ENCODE measurements at places on chromosomes 11 and 22.

- DNase-seq, result no peak
Measured at GRCh38 chr11:43567396-43567975, 113.1 kb upstream of the HSD17B12 start.

DNA sequence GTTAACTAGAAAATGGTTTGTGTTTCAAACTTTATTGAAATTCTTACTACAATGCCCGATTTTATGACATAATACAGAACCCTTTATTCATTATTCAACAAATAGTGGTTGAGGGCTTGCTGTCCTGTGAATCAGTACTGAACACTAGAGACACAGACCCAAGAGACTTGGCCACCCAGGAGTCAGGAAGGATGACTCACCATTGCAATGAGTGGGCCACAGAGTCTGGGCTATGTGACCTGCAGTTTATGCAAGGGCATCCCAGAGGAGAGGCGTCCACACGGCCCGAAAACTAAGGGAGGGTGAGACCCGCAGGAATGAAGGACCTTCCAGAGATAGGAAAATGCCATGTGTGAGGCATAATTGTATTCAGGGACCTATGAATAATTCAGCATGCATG, 143.8 kb upstream of the DDI1 start:
- no peak for DNase-seq

GRCh38 chr11:46896719-46897406, 21.5 kb downstream of the LRP4 start:
- DNase-seq, result no peak

DNA sequence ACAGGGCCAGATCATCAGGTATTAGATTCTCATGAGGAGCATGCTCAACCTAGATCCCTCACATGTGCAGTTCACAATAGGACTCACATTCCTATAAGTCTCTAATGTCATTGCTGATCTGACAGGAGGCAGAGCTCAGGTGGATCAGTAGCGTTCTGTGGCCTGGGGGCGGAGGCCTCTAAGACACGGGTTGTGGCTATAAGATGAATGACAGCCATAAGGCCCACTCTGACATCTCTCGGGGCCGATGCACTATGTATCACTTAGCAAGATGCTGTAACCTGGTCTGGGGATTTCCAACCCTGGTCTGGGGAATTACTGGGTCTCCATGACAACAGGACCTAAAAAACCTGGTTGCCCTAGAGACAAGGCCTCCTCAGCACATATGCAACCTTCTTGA, 932.7 kb downstream of the TBC1D22A start:
- no peak for DNase-seq

GRCh38 chr11:95788921-95789505, 569 bp downstream of the FAM76B start:
- peak; percentile 10 for DNase-seq

DNA sequence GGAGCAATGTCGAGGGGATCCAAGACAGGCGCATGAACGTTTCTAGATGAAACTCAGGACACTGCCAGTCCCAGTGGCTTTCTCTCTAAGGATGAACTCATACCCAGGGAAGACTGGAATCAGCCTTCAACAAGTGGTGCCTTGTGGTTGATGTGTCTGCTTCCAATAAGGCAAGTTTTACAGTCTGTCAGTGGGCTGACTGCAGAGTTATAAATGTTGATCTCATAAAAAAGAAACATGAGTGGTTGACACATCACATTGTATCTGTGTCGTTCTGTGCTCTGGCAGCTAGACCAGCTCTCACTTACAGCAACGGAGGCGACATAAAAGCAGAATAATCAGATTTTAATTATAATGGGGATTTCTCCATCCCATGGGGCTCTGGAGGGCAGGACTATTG, 96.7 kb downstream of the SNX19 start:
- no peak for DNase-seq

- DNase-seq, result no peak
Measured at GRCh38 chr11:127003260-127003981, 2.9 kb upstream of the KIRREL3 start.

GRCh38 chr11:93623179-93623578, 38.3 kb upstream of the CEP295 start:
- no peak for DNase-seq

DNA sequence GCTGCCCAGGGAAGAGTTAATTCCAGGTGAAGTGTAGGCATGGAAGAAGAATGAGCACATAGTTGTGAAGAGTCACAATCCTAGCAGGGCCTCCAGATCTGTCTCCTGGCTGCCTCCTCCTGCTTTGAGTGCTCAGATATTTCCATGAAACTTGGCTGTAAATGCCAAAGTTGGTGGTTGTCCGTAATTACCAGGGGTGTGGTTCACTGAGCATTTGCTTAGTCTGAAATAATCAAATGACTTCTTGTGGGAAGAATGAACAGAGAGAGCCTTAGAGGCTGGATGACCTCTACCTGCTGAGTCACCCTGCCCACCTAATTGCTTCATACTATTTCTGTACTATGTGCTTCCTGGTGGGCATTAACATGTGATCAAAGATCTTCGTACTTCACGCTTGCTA, 50.9 kb downstream of the APIP start:
- DNase-seq, result no peak

DNA sequence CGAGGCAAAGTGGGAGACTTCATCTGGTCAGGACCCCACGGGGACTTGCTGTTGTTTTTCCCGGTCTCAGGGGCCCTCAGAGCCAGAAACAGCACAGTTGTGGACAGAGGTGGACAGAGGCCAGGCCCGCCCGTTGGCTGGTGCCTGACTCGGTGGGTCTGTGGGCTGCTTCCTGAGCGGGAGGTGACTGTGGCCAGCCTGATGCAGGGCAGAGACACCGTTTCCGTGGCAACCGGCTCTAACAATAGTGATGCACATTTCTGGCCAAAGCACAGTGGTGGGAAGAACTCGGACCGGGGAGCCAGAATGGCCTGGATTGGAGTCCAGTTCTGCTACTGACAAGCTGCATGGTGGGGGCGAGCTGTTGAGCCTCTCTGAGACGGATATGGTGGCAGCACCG, 58.7 kb upstream of the ATXN10 start:
- no peak for DNase-seq

DNA sequence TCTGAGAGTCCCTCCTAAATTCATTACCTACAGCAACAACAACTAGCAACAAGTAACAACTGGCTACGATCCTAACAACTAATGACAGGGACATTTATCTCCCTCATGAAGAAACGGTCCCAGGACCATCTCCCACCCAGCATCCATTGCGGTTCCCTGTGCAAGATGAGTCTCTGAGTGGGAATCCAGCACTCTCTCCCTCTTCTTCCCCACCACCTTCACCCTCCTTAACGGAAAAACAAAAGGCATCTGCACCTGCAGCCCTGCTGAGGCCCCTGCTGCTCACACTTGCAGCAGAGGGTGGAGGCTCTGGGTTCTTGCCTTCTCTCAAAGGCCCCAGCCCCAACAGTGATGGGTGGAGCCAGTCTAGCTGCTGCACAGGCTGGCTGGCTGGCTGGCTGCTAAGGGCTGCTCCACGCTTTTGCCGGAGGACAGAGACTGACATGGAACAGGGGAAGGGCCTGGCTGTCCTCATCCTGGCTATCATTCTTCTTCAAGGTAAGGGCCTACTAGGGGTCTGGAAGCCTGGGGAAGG, at the start of gene CD3G:
CD3G (plus strand) TSS at position 364 of the 535 bp plus-strand sequence; CDS start at position 444, 80 bp downstream.
- DNase-seq, result peak; percentile 39

DNA sequence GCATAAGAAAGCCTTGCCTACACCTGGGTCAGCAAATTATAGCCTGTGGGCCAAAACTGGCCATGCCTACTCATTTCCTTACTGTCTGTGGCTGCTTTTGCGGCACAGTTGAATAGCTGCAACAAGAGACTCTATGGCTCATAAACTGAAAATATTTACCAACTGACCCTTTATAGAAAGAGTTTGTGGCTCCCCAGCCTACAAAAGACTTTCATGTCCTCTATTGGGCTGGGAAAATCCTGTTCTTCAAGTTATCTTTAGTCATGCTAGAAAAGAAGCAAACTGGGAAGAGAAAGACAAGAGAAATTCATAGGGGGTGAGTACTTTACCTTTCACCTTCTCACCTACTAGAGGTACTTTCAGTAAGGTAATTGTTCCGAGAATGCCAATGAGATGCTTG, 175.1 kb downstream of the SWAP70 start:
- DNase-seq, result no peak

DNA sequence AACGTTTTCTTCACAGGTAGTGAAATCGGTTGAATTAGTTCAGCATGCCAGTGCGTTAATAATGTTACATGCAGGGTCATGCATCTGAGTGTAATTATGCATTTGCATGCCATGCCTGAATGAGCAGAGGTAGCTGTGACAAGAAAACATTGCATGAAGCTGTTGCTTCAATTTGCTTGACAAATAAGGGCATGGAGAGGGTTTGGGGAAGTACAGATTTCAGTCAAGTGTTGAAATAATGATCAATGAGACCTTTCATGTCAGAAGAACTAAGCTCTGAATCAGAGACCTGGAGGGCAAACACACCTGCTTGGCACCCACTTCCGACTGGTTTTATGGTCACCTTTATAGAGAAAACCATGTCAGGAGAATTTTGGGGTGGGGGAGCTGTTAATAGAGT, 221.4 kb downstream of the DBX1 start:
- no peak for DNase-seq

- peak; percentile 19 for DNase-seq
Measured at GRCh38 chr11:58575377-58576020, at the start of gene LPXN. TSS of gene LPXN (minus strand) at chr11:58575856. CDS start at chr11:58575772, 84 bp downstream.

DNA sequence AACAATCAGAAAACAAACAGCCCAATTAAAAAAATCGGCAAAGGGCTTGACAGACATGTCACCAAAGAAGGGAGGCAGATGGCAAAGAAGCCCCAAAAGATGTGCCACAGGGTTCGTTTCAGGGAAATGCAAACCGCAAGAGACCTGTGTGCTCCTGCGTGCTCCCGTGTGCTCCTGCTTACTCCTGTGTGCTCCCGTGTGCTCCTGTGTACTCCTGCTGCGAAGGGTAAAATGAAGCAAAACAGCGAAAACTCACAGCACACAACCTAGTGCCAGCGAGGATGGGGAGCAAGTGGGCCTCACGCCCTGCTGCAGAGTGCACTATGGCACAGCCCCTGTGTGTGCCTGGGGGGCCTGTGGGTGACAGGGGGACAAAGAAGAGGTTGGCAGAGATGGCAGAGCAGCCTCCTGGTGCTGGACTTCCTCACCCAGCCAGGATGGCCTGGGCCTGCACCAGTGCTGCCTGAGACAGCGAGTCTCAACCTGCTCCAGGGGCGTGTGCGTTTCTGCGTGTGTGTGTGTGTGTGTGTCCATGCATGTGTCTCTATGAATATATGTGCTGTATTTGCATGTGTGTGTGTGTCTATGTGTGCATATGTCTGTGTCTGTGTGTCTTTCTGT, 14.0 kb downstream of the ASCL2 start:
- DNase-seq, result no peak

DNA sequence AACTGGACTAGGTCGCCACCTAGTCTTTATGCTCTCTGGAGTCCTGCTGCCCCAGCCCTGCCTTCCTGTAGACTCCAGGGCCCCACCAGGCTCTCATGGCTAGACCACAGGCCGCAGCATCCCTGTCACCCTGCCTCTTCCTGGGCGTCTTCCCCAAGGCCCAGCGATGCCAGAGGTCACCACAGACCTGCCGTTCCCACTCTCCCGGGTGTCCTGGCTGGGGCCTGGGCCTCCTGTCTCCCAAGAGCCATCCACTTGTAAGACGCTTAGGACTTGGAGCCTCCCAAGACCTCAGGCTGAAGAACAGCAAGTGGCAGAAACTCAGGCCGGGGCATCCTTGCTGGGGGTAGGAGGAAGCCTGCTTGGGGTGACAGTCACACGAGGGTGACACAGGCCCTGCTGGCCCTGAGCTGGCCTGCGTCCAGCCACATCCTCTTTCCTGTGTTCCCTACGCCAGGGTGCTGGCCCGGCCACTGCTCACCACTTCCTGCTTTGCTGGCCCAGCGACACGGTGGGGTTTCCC, 2.0 kb upstream of the TCIRG1 start:
- DNase-seq, result no peak

GRCh38 chr11:10519630-10520029, 21.4 kb downstream of the RNF141 start:
- DNase-seq, result no peak

DNA sequence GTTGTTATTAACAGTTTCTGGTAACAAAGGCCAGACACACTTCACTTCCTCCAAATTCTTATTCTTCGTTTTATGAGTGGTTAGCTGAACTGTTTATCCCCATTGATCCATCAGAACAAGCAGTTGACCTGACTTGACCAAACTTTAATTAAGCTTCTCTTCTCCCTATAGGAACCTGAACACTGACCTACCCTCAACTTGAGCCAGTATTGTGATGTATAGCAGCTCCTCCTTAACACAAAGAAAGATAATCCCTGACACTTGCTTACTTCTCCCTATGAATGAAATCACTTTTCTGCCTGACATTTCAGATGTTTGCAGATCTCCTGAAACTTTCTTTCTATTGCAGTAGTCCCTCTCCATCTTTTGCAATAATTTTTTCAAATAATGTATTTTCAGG, 41.9 kb downstream of the ANO5 start:
- no peak for DNase-seq

DNA sequence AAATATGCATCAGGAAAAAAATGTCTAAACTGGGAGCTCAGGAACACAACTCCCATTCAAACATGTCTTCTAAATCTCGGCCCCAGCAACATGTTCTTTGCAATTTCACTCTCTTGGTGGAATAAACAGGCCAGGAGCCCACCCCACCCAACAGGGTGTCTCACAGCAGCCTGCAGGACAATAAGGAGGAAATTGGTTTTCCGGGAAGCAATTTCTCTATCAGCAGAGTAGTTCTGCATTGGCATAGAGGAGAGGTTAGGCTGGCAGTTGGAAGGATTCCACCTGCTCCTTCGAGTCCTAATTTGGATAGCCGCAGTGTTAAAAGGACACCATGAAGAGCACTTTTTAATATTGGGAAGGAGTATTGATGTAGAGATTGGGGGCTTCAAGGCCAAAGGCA, 55.9 kb upstream of the BARX2 start:
- DNase-seq, result no peak

DNA sequence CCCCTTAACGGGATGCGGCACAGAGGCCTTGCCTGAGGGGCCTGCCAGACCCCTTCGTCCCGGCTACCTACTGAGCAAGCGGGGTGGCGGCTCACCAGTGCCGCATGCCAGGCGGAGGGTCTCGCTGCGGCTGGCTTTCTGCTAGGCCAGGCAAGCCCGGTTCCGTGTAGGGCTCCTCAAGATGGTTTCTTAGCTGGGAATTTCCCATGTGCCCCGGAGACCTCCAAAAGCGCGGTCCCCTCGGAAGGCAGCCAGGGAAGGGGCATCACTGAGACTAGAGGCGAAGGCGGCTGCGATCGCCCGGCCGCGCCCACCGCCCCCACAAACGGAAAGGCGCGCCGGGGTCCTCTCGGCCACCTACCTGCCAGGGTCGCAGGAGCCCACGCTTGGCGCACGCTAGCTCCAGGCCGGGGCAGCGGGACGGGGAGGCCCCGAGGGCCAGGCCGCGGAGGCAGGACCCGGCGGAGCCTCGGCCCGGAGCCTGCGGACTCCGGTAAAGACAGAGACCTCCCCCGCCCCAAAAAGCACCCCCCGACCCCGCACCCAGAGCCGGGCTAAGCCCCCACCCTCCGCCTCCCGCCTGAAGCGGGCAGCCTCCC, 23.8 kb downstream of the MICAL3 start:
- DNase-seq, result peak; percentile 10

DNA sequence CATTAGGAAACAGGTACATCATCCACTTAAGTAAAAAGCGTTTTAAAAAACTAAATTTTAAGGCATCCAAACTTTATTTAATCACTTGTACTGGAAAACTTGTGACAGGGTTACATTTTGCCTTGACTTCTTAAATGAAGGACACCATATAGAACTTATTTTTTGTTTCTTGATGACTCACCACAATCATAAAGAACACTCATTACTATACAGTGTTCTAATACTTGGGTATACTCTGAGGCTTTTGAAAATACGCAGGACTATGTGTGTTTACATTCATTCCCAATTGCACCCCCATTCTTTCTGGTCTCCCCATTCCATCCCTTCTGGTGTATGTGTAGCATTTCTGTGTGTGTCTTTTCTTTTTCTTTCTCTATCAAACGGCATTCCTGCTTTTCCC, 69.9 kb downstream of the ZBTB44 start:
- DNase-seq, result no peak
